ENCODE measurements at places on chromosomes 3 and 15. TPM values are rescaled to one million over a fixed set of nuclear protein-coding genes. Genes with fewer than 3 reads are reported as not detected.

DNA sequence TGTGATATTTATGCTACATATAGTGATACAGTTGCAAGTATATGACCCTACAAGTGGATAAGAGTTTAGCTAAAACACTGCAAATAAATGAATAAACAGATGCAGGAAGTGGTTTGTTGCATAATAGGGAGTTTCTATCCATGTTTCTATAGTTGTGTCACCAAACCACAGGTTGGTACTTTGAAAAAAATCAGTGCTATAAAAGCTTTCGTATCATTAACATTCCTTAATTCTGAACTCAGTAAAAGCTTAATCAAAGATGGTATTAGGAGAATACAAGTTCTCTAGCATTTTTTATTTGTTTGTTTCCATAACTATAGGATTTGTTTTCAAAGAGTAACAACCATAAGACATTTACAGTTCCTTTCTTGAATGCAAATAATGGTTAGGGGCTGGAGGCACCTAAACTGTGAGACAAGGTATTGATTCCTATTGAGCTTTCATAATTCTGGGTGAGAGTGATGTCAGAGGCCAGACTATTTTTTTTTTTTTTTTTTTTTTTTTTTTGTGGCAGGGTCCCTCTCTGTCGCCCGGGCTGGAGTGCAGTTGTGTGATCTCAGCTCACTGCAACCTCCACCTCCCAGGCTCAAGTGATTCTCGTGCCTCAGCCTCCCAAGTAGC lies 29.6 kb downstream of the CPOX start:
- no peak for DNase-seq

DNA sequence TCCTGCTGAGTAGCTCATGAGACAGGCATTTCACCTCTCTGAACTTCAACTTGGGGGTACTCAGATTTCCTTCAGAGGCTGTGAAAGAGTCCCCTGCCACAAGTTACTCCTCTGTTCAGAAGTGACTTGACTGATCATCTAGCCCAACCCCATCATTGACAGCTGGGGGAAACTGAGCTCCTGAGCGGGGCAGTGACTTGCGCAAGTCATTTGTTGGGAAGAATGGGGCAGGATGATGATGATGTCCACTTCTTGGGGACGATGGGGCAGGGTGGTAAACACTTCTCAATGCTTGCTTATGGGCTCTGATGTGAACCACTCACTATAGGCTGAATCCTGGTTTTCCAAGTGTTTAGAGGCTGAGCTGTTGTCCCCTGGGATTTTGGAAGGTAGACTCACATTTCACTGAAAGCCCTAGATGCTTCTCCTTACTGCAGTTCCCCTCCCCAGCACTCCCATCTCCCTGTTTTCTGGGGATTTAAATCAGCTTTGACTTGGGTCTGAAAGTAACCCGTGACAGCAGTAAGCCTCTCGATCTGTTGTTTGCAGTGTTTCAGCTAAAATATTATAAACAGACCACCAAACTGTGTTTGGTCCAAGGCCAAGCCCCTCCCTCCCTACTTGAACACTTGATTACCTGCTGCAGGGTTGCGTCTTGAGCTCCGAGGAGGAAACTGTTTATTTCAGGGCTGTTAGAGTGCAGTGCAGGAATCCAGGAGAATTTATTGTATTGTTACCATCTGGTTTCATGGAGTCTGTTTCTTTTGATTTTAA lies 25.1 kb downstream of the SMAD3 start:
- DNase-seq, result no peak

The ENTPD3 gene
- 5.3 TPM for total RNA-seq

DNA sequence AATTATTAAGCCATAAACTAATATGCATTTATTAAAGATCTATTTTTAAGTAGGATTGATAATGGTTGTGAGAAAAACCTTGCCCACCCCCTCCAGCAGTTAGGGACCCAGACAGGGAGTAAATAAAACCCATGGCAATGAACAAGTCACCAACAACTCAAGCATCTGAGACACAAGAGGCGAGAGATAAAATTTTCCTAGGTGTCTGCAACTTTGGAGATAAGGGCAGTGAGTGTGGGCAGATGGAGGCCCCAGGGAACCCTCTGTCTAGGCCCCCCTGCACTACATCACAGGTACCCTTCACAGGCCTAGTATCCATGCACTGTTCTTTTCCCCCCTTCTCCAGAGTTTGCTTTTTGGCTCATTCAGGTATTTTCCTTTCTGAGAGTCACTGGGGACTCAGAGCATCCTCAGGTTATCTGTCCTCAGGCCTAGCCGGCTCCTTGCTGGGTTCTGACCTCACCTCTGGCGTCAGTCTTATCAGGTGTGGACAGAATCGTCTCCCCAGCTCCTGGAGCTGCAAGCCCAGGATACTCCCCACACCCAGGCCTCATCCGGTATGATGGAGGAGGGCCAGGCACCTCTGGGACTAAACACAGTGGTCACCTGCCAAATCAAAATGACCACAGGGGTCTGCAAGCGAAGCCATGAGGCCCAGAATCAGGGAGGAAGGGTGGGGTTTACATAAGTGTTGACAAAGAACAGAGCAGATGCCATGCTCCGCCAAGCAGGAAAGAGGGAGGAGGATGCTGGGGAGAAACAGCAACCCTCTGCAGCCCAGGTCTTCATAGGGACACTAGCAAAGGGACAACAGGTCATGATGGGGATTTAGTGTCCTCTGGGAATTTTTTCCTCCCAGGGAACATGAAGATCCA lies 50.4 kb downstream of the CCNL1 start:
- DNase-seq, result no peak

The ABHD2 gene
- 67.1 TPM for total RNA-seq

- DNase-seq, result peak; percentile 5
Observed at GRCh38 chr3:141686466-141687291, 51.4 kb upstream of the RNF7 start.

GRCh38 chr3:56207922-56208321 lies 260.3 kb downstream of the ERC2 start:
- DNase-seq, result no peak

- no peak for DNase-seq
Observed at GRCh38 chr3:30368978-30369377, 237.4 kb upstream of the TGFBR2 start.

DNA sequence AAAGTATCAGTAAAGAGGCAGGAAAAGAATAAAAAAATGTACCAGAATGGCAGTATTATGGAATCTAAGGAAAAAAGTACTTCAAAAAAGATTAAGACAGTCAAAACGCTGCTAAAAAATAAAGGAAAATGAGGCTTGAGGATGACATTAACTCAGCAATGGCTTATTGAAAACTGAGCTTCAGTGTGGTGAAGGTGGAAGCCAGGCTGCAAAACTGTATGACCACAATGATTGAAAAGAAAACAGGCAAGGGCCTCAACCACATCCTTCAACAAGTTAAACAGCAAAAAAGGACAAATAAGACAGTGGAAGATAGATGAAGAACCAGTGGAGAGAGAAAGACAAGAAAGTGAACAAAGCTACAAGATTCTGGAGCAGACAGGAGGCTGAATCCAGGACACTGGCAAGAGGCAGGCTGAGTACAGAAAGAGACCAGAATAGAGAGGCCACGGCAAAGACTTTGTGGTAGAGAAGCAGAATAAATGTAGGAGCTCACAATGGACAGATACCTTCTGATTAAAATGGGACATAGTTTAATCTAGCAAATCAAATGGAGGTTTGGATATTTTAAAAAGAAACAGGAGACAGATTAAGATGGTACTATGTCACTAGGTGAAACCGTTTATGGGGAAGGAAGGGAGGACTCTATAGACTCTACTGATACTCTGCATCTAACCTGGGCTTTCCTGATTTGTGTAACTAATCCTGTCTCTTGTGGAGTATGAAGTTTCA lies 86.1 kb downstream of the TJP1 start:
- no peak for DNase-seq

The ZNF621 gene
- 16.2 TPM for total RNA-seq

The PLSCR5 gene
- total RNA-seq, result not detected

The GOLGA8S gene
- total RNA-seq, result 0.18 TPM

The CACNA1D gene
- 27.9 TPM for total RNA-seq

GRCh38 chr15:41501931-41502794 lies 8.5 kb downstream of the ITPKA start:
- no peak for DNase-seq

The VIPR1 gene
- total RNA-seq, result 2.0 TPM

DNA sequence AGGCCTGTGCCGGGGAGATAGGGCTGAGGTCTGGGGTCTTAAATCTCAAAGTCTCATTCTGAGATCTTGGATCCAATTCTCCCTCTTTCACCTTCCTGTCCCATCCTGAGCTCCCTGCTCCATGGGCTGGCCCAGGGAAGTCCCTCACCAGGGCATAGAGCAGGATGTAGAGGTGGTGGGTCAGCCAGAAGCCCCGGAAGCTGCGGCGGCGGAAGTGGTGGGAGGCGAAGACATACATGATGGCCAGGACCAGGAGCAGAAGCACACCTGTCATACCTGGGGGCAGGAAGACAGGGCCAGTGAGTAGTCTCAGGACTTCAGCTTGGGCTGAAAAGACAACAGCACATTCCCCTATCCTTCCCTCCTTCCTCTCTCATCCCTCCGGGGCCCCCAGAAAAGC lies 16.5 kb downstream of the DUOX2 start:
- no peak for DNase-seq

The RHCG gene
- 1.3 TPM for total RNA-seq

DNA sequence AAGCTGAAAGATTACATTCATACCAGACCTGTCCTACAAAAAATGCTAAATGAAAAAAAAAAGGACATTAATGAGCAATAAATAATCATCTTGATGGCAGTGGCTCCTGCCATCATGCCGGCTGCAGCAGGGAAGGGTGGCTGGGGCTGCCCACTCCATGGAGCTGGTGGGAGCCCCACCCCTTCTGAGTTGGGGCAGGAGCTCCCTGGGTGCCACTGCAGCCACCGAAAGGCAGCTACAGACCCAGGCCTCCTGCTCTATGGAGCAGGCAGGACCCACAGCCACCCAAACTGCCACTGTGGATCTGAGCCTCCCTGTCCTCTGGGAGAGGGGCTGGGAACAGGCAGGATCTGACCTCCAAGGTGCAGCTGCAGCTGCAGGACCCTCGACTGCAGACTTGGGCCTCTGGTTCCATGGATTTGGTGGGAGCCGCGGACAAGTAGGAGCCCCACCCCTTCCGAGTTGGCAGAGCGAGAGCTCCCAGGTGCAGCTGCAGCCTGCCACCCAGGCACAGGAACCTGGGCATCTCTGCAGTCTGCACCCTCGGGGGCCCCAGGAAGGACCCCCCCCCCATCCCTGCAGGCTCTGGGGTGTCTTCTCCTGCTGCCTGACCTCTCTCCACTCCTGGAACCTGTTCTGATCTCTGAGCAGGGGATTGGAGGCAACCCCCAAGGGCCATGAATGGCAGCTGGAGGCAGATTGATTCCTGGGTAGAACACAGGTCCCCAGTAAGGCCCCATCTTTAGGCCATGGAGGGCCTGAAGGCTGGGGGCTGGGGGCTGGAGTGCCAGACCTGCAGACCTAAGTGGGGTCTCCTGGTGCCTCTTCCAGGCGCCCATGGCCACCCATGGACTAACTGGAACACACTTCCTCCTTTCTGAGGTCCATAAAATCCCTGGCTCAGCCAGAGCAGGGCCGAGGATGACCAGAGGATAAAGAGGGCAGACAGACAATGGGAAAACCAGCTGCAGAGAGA lies 70.4 kb upstream of the TTC14 start:
- no peak for DNase-seq

The SPG21 gene
- total RNA-seq, result 47.4 TPM

- DNase-seq, result peak; percentile 13
Observed at GRCh38 chr15:50315814-50316630, 39.0 kb downstream of the GABPB1 start.

- DNase-seq, result no peak
Observed at GRCh38 chr3:177295116-177295515, 97.8 kb upstream of the TBL1XR1 start.

DNA sequence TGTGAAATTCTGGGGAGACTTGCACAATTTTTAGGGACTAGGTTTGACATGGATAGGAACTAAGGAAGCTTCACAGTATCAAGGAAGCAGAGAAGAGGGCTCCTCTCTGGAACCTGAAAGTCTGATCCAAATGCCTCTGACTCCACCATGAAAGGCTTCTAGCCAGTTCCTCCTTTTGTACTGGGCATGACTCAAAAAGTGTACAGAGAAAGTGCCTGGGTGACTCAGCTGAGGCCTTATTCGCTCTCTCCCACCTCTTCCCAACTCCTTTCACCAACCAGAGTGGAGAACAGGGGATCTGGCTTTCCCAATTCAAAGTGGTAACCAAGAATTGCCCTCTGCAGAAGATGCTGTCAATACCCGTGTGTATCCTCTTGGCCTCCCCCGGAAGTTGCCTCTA lies 342.9 kb upstream of the PROK2 start:
- DNase-seq, result no peak

- DNase-seq, result no peak
Observed at GRCh38 chr3:117488983-117489382, 779.4 kb downstream of the TUSC7 start.

The ZKSCAN7 gene
- total RNA-seq, result 27.1 TPM

The SYNPR gene
- total RNA-seq, result 6.1 TPM

GRCh38 chr15:87682527-87682926 lies 574.0 kb downstream of the NTRK3 start:
- no peak for DNase-seq

The USP8 gene
- total RNA-seq, result 37.3 TPM

DNA sequence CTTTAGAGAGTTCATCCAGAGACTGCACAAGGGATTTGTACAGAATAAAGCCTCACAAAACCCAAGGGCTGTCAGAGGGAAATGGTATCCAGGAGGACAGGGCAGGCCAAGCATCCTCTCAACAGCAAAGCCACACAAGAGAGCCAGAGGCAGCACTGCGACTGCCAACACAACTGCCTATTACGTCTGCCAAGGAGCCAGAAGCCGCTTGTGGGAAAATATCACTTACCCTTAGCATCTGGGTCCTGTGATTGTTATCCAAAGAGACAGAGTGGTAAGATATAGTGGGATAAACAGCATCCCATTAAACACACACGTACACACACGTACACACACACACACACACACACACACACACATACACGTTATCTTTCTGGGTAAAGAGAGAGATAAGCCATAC lies 618.3 kb upstream of the AGTR1 start:
- peak; percentile 39 for DNase-seq

The WDR72 gene
- total RNA-seq, result 0.54 TPM

The PPARG gene
- total RNA-seq, result 2.7 TPM

The CHRNA5 gene
- 5.1 TPM for total RNA-seq

DNA sequence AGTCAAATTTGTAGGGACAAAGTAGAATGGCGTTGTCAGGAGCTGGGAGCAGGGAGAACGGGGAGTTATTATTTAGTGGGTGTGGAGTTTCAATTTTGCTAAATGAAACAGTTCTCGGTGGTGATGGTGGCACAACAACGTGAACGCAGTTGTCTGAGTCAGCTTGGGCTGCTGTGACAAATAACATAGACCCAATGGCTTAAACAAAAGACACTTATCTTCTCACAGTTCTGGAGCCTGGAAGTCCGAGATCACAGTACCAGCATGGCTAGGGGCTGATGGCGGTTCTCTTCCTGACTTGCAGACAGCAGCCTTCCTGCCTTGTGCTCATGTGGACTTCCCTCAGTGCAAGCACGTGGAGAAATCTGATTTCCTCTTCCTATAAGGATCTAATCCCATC lies 90.2 kb downstream of the CHSY1 start:
- DNase-seq, result no peak

- DNase-seq, result peak; percentile 2
Observed at GRCh38 chr3:98329392-98330124, 24.1 kb upstream of the OR5K4 start.

- no peak for DNase-seq
Observed at GRCh38 chr3:54818942-54819341, 108.9 kb downstream of the LRTM1 start.
